Dorsolateral prefrontal cortex (tissue), 122 donors: ENCODE measurements at places on chromosomes 1 and 21. TPM values are rescaled to one million over a fixed set of nuclear protein-coding genes. Genes with fewer than 3 reads are reported as not detected.

GRCh38 chr1:151585622-151586021, 26.2 kb upstream of the SNX27 start:
- DNase-seq: no peak

- no peak for DNase-seq
Measured at GRCh38 chr1:245678860-245679411, 524.2 kb downstream of the KIF26B start.

The CD55 gene
- total RNA-seq: 22.5 TPM

GRCh38 chr1:22184892-22185612, 42.2 kb upstream of the WNT4 start:
- no peak for DNase-seq
